Suprapubic skin (tissue), 4 donors: ENCODE measurements at places on chromosomes 16 and 17.

DNA sequence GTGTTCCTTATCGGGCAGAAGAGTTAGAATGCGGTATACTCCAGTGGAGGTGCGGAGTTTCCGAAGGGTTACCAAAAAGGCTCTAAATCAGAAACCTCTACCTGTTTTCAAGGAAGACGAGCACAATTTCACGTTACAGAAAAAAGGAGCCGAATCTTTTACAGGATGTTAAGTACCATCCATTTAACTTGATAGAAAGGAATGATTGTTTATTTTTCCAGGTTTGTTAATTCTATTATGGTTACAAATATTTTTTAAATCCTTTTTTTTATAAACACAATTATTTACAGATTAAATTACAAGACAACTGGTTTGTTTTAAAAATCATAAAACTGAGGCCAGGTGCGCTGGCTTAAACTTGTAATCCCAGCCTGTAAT, 18.2 kb downstream of the ZNF213 start:
- H3K27me3 ChIP-seq = no peaks in the 10 kb centered on the region
- H3K4me3 ChIP-seq = peak overlapping the region; percentile 61
- H3K4me1 ChIP-seq = peaks cover 35% of the 10 kb centered on the region
- H3K36me3 ChIP-seq = no peaks in the 10 kb centered on the region
- no peak for DNase-seq

- H3K27me3 ChIP-seq = no peaks in the 10 kb centered on the region
- H3K4me3 ChIP-seq = no peak overlapping the region
- H3K27ac ChIP-seq = no peak overlapping the region
- peaks cover 3% of the 10 kb centered on the region for H3K4me1 ChIP-seq
- H3K36me3 ChIP-seq = no peaks in the 10 kb centered on the region
Measured at GRCh38 chr16:55728797-55729196, 73.0 kb downstream of the SLC6A2 start.

- H3K27ac ChIP-seq = no peak overlapping the region
- no peak for DNase-seq
- H3K27me3 ChIP-seq = no peaks in the 10 kb centered on the region
Measured at GRCh38 chr16:78221892-78222291, 122.4 kb downstream of the WWOX start.

DNA sequence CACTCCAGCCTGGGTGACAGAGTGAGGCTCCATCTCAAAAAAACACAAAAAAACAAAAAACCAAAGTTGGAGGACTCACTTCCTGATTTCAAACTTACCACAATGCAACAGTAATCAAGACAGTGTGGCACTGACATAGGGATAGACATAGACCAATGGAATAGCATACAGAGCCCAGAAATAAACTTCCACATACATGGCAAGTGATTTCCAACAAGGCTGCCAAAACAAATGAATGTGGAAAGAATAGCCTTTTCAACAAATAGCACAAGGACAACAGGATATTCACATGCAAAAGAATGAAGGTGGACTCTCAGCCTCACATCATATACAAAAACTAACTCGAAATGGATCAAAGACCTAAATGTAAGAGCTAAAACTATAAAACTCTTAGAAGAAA, 36.8 kb upstream of the RASD1 start:
- no peak overlapping the region for H3K27ac ChIP-seq
- DNase-seq = no peak
- no peaks in the 10 kb centered on the region for H3K4me1 ChIP-seq
- H3K36me3 ChIP-seq = no peaks in the 10 kb centered on the region
- no peaks in the 10 kb centered on the region for H3K27me3 ChIP-seq

- H3K27me3 ChIP-seq = peaks cover 5% of the 10 kb centered on the region
- no peak for DNase-seq
- no peak overlapping the region for H3K27ac ChIP-seq
- H3K4me1 ChIP-seq = no peaks in the 10 kb centered on the region
- H3K4me3 ChIP-seq = no peak overlapping the region
Measured at GRCh38 chr16:31350275-31351005, 4.5 kb upstream of the ITGAX start.

- H3K27me3 ChIP-seq = peaks cover 2% of the 10 kb centered on the region
- no peak for DNase-seq
- H3K27ac ChIP-seq = no peak overlapping the region
- no peaks in the 10 kb centered on the region for H3K4me1 ChIP-seq
- H3K36me3 ChIP-seq = no peaks in the 10 kb centered on the region
- H3K4me3 ChIP-seq = no peak overlapping the region
Measured at GRCh38 chr17:72146371-72146770, 25.6 kb downstream of the SOX9 start.

DNA sequence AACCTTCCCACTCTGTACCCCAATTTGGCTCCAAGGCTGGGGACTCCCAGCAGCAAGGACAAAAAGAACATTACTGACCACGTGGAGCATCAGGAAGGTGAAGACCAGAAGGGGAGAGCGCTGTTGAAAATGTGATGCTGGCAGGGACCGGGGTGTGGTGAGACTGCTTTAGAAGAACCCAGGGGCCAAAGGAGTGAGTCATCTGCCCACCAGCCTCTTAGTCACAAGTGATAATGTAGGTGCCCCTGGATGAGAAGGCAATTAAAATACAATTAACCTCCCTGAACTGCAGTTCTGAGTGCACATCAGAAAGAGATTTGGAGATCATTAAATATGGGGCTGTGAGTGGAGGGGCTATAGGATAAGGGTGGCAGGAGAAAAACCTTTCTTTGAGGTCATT, 366.6 kb upstream of the CCL2 start:
- no peak for DNase-seq
- H3K27me3 ChIP-seq = peaks cover 3% of the 10 kb centered on the region
- H3K36me3 ChIP-seq = no peaks in the 10 kb centered on the region
- H3K4me3 ChIP-seq = no peak overlapping the region
- no peaks in the 10 kb centered on the region for H3K4me1 ChIP-seq

DNA sequence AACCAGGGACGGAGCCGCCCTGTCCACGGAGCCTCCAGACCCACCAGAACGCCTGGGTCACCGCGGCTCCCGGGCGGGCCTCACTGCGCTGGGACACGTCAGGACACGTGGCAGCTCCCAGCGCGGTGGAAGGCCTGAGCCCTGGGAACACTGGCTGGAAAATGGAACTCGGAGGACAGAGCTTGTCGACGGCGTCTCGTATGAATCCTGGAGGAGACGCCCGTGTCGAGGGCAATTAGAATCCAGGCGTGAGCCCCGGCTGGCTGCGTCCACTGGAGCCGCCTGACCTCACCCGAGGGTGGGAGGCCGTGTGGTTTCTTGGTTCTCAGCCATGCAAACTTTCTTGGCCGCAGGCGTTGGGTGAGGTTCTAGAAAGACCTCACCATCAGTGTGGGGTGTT, 173.9 kb downstream of the LAT start:
- DNase-seq = no peak
- no peak overlapping the region for H3K4me3 ChIP-seq
- H3K27ac ChIP-seq = peak overlapping the region; percentile 84
- no peaks in the 10 kb centered on the region for H3K27me3 ChIP-seq

DNA sequence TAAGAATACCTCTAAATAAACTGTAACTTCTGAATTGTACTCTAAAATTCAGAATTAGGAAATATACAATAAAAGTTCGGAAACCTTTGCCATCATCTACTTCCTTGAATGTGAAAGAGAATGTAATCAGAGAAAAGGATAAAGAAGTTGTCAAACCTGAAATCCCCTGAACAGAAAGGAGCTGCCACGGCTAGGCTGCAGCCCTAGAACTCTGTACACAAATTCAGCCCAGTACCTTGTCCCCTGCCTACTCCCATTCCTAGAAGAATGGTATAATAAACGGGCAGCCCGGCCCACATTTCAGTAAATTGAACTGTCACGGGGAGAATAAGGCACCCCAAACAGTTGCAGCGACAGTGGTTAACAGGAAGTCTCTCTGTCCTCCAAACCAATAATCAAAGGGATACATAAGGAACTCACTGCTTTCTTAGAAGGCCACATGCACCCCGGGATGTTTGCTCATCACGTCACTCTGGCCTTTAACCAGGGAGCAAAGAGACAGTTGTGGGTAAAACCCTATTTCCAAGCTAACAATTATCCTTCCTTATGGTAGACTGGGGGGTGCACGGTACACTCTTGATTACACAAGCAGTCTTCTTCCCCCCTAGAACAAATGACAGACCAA, 24.3 kb upstream of the RFFL start:
- H3K27ac ChIP-seq = peak overlapping the region; percentile 89
- peaks cover 32% of the 10 kb centered on the region for H3K4me1 ChIP-seq
- H3K27me3 ChIP-seq = no peaks in the 10 kb centered on the region
- H3K4me3 ChIP-seq = peak overlapping the region; percentile 98
- H3K36me3 ChIP-seq = no peaks in the 10 kb centered on the region

DNA sequence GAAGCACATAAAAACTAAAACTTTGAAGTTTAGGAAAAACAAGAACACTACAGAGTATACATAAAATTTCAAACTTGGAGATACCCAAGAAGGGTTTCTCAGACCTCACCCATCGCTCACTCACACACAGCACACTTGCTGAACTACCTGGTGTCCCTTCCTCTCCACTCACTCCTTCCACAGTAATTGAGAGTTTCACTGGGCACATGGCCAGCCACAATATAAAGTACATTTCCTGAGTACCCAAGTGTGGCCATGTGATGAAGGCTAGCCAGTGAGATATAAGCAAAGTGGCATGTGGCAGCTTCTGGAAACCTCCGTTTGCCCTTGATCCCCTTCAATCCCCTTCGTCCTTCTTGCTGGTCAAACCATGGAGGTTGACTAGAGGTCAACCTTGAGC, 11.9 kb downstream of the TOX3 start:
- DNase-seq = no peak
- no peaks in the 10 kb centered on the region for H3K36me3 ChIP-seq
- no peak overlapping the region for H3K27ac ChIP-seq
- H3K4me3 ChIP-seq = no peak overlapping the region
- H3K4me1 ChIP-seq = no peaks in the 10 kb centered on the region
- H3K27me3 ChIP-seq = no peaks in the 10 kb centered on the region

DNA sequence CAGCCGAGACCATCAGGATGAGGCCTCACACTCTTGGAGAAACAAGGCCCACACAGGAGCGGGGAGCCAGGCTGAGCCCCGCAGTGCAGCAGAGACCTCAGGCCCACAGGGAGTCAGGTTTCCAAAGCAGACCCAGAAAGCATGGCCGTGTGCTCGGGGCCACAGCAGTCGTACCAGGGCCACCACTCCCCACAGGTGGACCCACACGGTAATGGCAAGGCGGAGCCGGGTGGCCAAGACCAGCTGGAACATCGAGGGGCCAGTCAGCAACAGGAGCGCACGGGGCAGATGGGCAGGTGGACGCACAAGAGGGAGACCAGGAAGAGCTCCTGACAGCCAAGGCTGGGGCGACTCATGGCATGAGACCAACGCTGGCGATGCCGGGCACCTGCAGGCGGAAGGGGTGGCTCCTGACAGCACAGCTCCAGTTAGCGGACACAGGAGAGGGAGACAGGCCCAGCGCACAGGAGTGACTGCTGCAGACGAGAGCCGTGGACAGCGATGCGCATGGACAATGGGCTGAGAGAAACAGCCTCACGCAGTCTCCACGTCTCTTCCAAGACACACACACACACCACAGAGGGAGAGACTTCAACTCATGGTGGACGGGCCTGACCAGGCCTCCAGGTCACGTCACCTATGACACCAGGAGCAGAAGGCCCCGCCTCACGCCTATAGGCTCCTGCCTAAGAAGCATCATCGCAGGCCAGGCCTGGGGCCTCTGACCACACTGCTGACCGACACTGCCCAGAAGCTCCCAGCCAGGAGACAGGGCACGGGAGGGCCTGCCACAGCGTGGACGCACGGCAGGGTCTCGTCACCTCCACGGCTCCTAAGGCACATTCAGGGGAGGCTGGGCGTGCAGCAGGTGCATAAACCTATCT, 58.6 kb downstream of the ZNF778 start:
- no peak overlapping the region for H3K27ac ChIP-seq
- peaks cover 94% of the 10 kb centered on the region for H3K36me3 ChIP-seq
- no peaks in the 10 kb centered on the region for H3K4me1 ChIP-seq
- DNase-seq = no peak

GRCh38 chr17:52537421-52537820, 378.9 kb upstream of the CA10 start:
- DNase-seq = no peak
- H3K27ac ChIP-seq = no peak overlapping the region
- no peak overlapping the region for H3K4me3 ChIP-seq
- no peaks in the 10 kb centered on the region for H3K36me3 ChIP-seq

DNA sequence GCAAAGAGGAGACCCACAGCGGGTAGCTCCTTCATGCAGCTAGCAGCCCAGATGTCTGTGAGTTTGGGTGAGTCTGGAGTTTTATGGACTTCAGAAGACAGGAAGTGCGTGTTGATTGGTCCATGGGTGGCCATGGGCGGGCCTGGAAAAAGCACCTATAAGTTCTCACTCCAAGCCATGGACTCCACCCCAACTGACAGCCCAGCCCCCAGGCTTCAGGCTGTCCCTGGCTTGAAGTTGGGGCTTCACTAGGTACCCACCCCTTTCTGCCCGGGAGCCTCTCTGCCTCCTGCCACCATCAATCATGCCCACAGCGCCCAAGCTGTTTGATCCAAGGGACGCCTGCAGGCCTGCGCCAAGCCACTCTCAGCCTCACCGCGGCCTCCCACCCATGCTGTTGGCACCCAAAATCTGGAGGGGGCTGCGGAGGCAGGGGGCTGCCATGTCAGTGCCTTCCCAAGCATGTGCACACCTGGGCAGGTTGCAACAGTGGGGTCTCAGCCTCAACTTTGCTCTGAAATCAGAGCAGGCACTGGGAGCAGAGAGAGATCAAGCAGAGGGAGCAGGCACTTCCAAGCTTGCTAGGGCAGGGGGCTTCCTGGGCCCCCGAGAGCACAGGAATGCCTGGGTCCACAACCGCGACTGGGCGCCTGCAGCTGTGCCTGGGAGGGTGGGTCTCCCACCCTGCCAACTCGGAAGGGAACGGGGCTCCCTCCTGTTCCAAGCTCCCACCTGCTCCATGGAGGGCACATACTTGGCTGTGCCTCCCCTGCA, 1503.7 kb downstream of the CDH11 start:
- no peaks in the 10 kb centered on the region for H3K4me1 ChIP-seq
- H3K27me3 ChIP-seq = peaks cover 11% of the 10 kb centered on the region
- H3K27ac ChIP-seq = no peak overlapping the region
- no peaks in the 10 kb centered on the region for H3K36me3 ChIP-seq
- DNase-seq = no peak
- H3K4me3 ChIP-seq = peak overlapping the region; percentile 51

- H3K27me3 ChIP-seq = no peaks in the 10 kb centered on the region
- no peaks in the 10 kb centered on the region for H3K36me3 ChIP-seq
- no peaks in the 10 kb centered on the region for H3K4me1 ChIP-seq
- no peak overlapping the region for H3K4me3 ChIP-seq
- no peak overlapping the region for H3K27ac ChIP-seq
Measured at GRCh38 chr16:5595849-5596248, 498.3 kb upstream of the EEF2KMT start.

DNA sequence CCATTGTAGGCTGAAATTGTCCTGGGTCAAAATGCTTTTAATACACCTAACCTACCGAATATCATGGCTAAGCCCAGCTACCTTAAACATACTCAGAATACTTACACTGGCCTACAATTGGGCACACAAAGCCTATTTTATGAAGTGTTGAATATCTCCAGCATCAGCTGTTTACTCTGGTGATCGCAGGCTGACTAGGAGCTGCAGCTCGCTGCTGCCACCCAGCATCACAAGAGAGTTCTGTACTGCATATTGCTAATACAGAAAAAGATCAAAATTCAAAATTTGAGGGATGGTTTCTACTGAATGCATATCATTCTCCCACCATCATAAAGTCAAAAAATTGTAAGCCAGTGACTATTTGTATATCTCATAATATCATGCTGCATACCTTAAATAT, 55.3 kb downstream of the ULK2 start:
- H3K27ac ChIP-seq = no peak overlapping the region
- H3K27me3 ChIP-seq = no peaks in the 10 kb centered on the region
- H3K36me3 ChIP-seq = peaks cover 53% of the 10 kb centered on the region
- no peak overlapping the region for H3K4me3 ChIP-seq
